ENCODE measurements at places on chromosomes 1 and 21.

DNA sequence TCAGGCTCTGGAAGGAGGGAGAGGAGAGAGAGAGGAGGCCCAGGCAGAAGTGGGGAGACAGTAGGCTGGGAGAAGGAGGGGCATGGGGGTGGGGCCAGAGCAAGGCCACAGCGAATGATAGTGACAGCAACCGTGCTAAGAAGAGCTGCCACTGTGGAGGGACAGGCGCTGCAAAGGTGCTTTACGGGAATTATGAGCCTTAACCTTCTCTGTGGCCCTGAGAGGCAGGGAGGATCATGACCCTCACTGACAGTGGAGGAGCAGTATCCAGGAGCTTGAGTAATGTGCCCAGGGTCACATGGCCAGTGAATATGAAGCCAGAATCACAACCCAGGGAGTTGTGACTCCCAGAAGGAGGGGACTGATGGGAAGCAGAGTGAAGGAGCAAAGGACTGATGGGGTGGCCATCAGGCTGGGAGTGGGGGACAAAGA, 53.4 kb upstream of the RPL11 start:
- peak; percentile 59 for DNase-seq

GRCh38 chr1:77407738-77408375, 126.0 kb downstream of the AK5 start:
- no peak for DNase-seq

GRCh38 chr1:78351551-78352216, 139.1 kb upstream of the PTGFR start:
- no peak for DNase-seq

GRCh38 chr1:28143496-28144202, 32.8 kb downstream of the PTAFR start:
- no peak for DNase-seq

GRCh38 chr21:44700101-44701022, 3.4 kb downstream of the KRTAP10-12 start:
- no peak for DNase-seq

DNA sequence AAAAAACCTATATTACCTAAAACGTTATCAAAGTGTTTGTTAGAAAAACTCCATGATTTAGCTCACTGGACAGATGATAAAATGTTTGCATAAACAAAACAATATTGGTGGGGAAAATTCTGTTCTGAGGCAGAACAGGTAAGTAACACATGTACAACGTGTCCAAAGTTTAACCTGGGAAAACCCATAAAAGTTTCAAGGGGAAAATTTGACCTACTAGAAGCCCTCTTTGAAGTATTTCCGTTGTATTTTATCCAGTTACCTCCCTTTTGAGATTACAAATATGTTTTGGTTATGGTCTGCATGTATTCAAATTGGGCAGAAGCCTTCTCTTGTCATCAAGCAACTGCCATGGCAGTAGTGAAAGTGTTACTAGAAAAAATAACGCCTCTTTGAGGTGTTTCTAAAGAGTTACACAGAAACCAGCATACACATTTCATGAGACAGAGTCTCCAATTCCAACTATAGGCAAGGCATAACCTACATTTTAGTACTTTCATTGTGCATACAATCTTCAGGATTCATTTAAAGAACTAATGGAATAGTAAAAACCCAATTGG, 58.0 kb upstream of the PDC start:
- no peak for DNase-seq

GRCh38 chr1:76769911-76770310, 97.4 kb upstream of the ST6GALNAC5 start:
- no peak for DNase-seq

DNA sequence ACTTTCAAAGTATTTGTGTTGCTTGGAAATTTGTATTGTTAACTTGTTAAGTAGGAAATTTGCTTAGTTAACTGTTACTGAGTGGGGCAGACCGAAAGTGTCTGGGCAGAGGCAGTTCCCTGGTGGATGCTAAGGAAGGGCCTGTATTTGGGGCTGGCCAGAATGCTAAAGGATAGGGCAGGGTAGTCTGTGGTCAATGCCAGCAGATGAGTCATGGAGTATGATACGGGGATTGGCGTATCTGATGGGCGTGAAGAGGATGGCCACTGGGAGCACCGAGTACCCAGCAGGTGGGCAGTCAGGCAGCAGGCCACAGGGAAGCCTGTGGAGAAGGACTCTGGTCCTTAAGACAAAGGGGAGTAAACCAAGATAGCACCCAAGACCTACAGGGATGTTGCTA, 46.6 kb upstream of the SCAF4 start:
- DNase-seq: no peak

DNA sequence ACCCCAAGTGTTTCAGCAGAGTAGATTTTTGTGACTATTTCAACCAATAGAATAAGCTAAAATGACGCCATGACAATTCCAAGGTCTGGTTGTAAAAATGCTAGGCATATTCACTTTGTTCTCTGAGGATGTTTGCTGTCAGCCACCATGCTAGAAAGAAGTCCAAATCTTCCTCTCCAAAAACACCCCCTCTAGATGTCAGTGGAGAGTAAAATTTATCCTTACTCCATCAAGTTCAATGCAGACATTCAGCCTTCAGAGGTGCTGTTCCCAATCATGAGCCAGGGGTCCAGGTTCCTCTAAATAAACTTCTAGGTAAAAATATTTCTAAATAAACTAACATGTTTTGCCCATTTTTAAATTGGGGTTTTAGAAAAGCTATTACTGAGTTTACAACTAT, 395.4 kb upstream of the ADAMTS5 start:
- DNase-seq: no peak

Data from nephron progenitor cell (in vitro differentiated cells).